ENCODE measurements at places on chromosomes 12 and 14. TPM values are rescaled to one million over a fixed set of nuclear protein-coding genes. Genes with fewer than 3 reads are reported as not detected.

GRCh38 chr14:38662781-38663180 is 406.9 kb upstream of the CLEC14A start:
- H3K4me3 ChIP-seq, result no peak overlapping the region
- no peak for DNase-seq
- no peak overlapping the region for H3K27ac ChIP-seq
- no peaks in the 10 kb centered on the region for H3K27me3 ChIP-seq

DNA sequence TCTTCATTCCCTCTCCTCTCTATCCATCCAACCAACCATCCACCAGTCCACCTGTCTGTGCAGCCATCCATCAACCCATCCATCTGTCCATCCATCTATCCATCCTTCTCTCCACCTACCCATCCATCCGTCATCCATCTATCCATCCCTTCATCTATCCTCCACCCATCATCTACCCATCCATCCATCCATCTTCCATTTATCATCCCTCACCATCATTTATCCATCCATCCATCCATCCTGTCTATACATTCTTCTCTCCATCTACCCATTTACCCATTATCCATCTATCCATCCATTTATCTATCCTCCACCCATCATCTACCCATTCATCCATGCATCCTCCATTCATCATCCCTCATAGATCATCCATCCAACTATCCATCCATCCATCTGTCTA is 24.4 kb downstream of the AACS start:
- H3K4me3 ChIP-seq, result no peak overlapping the region
- H3K36me3 ChIP-seq, result peaks cover 19% of the 10 kb centered on the region
- H3K27ac ChIP-seq, result no peak overlapping the region
- no peaks in the 10 kb centered on the region for H3K4me1 ChIP-seq
- DNase-seq, result no peak

CLECL1 gene
- total RNA-seq, result 1.9 TPM

KRT86 gene
- total RNA-seq, result 2.2 TPM

- no peak overlapping the region for H3K4me3 ChIP-seq
- H3K36me3 ChIP-seq, result no peaks in the 10 kb centered on the region
- no peaks in the 10 kb centered on the region for H3K27me3 ChIP-seq
- H3K4me1 ChIP-seq, result peaks cover 41% of the 10 kb centered on the region
- peak overlapping the region; percentile 93 for H3K27ac ChIP-seq
Observed at GRCh38 chr12:124916374-124917134, 2.1 kb upstream of the UBC start.

GRCh38 chr14:35989736-35990135 is 163.6 kb downstream of the BRMS1L start:
- H3K27me3 ChIP-seq, result no peaks in the 10 kb centered on the region
- no peak for DNase-seq
- H3K27ac ChIP-seq, result no peak overlapping the region
- H3K4me3 ChIP-seq, result no peak overlapping the region

DNA sequence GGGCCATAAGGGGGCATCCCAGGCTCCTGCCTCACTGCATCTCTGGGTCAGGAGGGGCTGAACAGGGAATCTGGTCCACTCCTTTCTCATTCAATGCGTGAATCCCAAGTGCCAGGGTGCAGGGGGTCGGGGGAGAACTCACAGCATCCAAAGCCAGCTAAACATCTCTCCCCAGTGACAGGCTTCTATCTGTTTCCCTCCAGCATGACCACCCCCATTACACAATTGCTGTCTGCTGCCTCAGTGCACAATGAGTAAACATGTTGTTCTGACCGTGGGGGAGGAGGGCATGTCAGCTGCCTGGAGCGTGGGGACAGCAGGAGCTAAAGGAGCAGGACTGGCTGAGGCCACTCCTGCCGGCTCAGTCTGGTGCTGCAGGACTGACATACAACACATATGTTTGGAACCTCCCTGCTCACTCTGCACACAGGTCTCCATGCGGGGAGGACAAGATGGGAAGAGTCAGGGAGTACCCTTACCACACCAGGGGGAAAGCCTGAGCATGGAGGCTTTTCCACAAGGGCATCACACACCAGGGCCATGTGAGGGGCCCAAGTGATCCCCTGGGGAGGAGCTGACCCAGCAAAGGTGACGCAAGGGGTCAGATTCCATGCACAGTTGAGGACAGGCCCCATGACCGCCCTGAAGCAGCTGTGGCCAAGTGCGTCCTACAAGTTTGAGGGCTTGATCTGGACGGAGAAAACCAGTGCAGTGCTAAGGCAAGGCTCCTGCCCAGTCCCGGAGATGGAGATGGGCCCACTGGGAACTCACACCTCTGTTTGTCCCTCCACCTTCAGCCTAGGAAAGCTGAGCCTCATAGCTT is 1.4 kb downstream of the TNS2 start:
- no peak overlapping the region for H3K4me3 ChIP-seq
- peak overlapping the region; percentile 99 for H3K27ac ChIP-seq
- H3K4me1 ChIP-seq, result peaks cover 79% of the 10 kb centered on the region
- DNase-seq, result peak; percentile 84
- H3K27me3 ChIP-seq, result no peaks in the 10 kb centered on the region

- DNase-seq, result peak; percentile 75
- H3K27me3 ChIP-seq, result no peaks in the 10 kb centered on the region
- peaks cover 7% of the 10 kb centered on the region for H3K4me1 ChIP-seq
- no peak overlapping the region for H3K4me3 ChIP-seq
- no peaks in the 10 kb centered on the region for H3K36me3 ChIP-seq
- H3K27ac ChIP-seq, result no peak overlapping the region
Observed at GRCh38 chr14:59360923-59361794, 104.0 kb downstream of the GPR135 start.

GRCh38 chr12:113581342-113581741 is 109.7 kb upstream of the LHX5 start:
- H3K36me3 ChIP-seq, result no peaks in the 10 kb centered on the region
- H3K27ac ChIP-seq, result no peak overlapping the region
- H3K27me3 ChIP-seq, result no peaks in the 10 kb centered on the region
- DNase-seq, result no peak

DNA sequence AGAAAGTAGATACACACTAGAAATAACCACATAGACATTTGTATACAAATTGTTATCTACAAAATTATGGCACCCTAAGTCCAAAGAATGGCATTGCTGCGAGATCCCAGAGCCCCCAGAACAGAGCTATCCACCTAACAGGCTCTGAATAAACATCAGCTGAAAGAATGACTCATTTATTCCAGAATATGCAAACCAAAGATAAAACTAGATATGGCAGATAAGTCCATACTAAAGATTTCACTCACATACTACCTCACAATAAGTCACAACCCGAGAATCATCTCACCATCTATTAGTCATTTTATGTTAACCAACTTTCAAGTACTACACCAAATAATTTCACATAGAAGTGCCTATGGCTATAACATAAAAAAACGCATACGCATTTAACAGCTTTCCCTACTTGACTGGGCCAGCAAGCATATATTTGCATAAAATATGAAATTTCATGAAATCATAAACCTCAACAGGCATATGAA is 5.6 kb downstream of the CNIH1 start:
- no peaks in the 10 kb centered on the region for H3K36me3 ChIP-seq
- no peak overlapping the region for H3K4me3 ChIP-seq
- no peaks in the 10 kb centered on the region for H3K27me3 ChIP-seq
- H3K27ac ChIP-seq, result no peak overlapping the region

DNA sequence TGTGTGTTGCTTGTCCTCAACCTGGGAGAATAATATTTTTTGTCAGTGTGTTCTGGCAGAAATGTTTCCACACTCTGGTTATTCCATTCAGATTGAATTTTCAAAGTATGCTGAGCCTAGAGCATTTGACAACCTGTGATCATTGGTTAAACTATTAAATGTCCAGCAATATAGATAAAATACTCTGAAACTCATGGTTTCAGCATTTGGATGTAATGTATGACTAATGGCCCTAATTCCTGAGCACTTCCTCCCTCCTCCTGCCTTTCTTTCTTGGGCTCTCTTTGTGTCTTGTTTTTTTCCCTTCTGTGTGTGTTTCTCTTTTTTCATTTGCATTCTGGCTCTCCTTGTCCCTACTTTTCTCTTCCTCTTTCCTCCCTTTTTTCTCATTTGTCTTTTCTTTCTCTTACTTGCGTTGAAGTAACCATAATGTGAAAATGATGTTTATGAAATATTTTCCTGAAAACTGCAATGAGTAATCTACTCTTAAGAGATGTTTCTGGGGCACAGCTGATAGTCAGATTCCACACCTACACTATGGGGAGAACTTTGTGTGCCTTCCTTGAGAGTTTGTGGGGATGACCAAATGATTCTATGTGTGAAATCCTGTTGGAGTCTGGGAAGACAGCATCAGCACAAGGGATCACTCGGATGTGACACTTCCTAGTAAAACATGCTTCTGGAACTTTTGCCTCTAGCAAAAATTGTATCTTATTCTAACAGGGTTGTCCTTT is 74.6 kb downstream of the FRMD6 start:
- no peaks in the 10 kb centered on the region for H3K4me1 ChIP-seq
- H3K27ac ChIP-seq, result no peak overlapping the region
- no peak overlapping the region for H3K4me3 ChIP-seq
- peaks cover 43% of the 10 kb centered on the region for H3K36me3 ChIP-seq
- DNase-seq, result no peak
- H3K27me3 ChIP-seq, result no peaks in the 10 kb centered on the region

DNA sequence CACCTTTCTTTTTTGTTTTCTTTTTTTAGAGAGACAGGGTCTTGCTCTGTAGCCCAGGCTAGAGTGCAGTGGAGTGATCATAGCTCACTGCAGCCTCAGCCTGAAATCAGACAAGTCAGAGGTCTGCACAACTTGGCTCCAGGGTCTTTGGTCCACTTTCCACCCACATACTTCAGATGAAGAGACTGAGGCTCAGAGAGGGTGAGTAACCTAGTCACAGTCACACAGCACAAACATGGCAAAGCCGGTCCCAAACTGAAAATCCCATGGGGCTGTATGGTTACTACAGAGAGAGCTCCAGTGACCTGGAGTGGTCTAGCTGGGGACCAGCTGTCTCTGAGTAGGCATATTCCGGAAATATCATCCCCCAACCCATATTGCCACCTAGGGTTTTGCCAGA is 19.2 kb downstream of the LHX5 start:
- H3K4me3 ChIP-seq, result no peak overlapping the region
- H3K27me3 ChIP-seq, result peaks cover 6% of the 10 kb centered on the region
- H3K27ac ChIP-seq, result no peak overlapping the region
- H3K36me3 ChIP-seq, result no peaks in the 10 kb centered on the region

- no peak for DNase-seq
- H3K4me1 ChIP-seq, result peaks cover 32% of the 10 kb centered on the region
- no peak overlapping the region for H3K27ac ChIP-seq
- no peak overlapping the region for H3K4me3 ChIP-seq
- no peaks in the 10 kb centered on the region for H3K27me3 ChIP-seq
Observed at GRCh38 chr12:8036346-8036745, 3.8 kb downstream of the FOXJ2 start.

SNRNP35 gene
- total RNA-seq, result 12.5 TPM

DNA sequence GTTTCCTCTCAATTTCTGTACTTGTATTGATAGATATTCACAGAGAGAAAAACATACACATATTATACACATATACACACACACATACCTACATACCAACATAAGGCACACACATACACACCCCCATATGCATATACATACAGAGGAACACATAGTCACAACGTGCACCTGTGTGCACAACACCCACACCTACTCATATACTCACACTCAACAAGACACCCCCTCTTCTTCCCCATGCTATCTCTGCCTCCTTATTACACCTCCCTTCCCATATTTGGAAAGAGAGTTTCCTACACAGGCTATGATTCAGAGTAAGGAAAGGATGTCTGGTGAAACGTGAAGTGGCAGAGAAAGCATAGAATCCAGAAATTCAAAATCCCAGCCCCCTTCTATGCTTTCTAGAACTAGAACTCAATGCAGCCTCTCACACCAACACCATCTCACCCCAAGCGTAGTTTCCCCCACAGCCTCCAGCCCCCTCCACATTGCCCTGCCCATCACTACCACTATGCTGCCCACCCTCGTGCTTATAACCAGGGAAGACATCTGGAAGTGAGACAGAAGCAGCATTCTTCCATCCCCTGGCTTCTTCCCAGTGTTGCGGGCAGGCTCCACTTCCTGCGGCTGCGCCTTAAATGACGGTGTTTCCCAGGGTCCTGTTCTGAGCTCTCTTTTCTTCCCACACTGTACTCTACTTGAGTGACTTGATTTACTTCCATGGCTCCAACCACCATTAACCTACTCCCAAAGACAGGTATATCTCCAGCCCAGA is 2.4 kb downstream of the RNASE8 start:
- peaks cover 9% of the 10 kb centered on the region for H3K4me1 ChIP-seq
- no peaks in the 10 kb centered on the region for H3K27me3 ChIP-seq
- DNase-seq, result no peak
- no peak overlapping the region for H3K27ac ChIP-seq
- no peak overlapping the region for H3K4me3 ChIP-seq
- no peaks in the 10 kb centered on the region for H3K36me3 ChIP-seq

DNA sequence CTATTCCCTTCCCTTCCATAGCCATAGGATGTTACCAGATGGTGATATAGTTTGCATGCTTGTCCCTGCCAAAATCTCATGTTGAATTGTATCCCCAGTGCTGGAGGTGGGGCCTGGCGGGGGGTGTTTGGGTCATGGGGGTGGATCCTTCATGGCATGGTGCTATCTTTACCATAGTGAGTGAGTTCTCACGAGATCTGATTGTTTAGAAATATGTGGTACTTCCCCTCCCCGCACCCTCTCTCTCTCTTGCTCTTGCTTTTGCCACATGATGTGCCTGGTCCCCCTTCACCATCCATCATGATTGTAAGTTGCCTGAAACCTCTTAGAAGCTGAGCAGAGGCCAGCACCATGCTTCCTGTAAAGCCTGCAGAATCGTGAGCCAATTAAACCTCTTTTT is 181.3 kb downstream of the CAND1 start:
- no peak overlapping the region for H3K4me3 ChIP-seq
- H3K27me3 ChIP-seq, result no peaks in the 10 kb centered on the region
- no peak overlapping the region for H3K27ac ChIP-seq
- H3K4me1 ChIP-seq, result peaks cover 5% of the 10 kb centered on the region

- DNase-seq, result no peak
- H3K4me3 ChIP-seq, result no peak overlapping the region
- no peaks in the 10 kb centered on the region for H3K27me3 ChIP-seq
- no peaks in the 10 kb centered on the region for H3K4me1 ChIP-seq
Observed at GRCh38 chr12:68481181-68481941, 129.3 kb upstream of the RAP1B start.

NGB gene
- total RNA-seq, result 1.0 TPM

AMIGO2 gene
- total RNA-seq, result 23.7 TPM

DNA sequence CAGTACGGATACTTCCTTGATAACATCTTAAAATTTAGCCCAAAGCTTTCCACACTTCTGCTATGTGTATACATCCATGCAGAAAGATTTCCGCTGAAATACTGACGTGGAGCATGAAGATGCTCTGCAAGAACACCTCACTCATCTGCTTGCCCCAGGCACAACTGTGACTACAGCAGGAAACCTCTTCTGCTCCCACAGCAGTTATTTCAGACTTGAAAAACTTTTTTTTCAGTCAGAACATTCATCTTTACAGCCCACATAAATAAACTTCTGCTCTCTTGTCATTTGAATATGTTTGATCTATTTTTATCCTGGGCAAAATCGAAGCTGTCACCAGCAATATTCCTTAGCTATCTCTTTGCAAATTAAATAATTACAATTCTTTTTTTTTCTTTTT is 6.8 kb upstream of the LRIG3 start:
- no peaks in the 10 kb centered on the region for H3K36me3 ChIP-seq
- no peaks in the 10 kb centered on the region for H3K4me1 ChIP-seq
- no peak overlapping the region for H3K27ac ChIP-seq
- peaks cover 4% of the 10 kb centered on the region for H3K27me3 ChIP-seq

PZP gene
- total RNA-seq, result not detected

- H3K4me1 ChIP-seq, result no peaks in the 10 kb centered on the region
- no peaks in the 10 kb centered on the region for H3K36me3 ChIP-seq
- H3K4me3 ChIP-seq, result no peak overlapping the region
- no peaks in the 10 kb centered on the region for H3K27me3 ChIP-seq
Observed at GRCh38 chr14:53001787-53002378, 51.0 kb upstream of the FERMT2 start.

- no peaks in the 10 kb centered on the region for H3K4me1 ChIP-seq
- no peak overlapping the region for H3K4me3 ChIP-seq
- no peaks in the 10 kb centered on the region for H3K27me3 ChIP-seq
Observed at GRCh38 chr14:37870632-37871346, 275.4 kb downstream of the TTC6 start.

Data from adrenal gland (tissue), 19 donors.